Stimulated activated CD8-positive, alpha-beta memory T cell treated with anti-CD3 and anti-CD28 coated beads, Interleukin-4, amount 100 ng/mL, for 1 hour (primary cell): ENCODE measurements at places on chromosomes 3 and 15.

GRCh38 chr15:67240235-67241131, 14.0 kb downstream of the AAGAB start:
- DNase-seq = no peak

DNA sequence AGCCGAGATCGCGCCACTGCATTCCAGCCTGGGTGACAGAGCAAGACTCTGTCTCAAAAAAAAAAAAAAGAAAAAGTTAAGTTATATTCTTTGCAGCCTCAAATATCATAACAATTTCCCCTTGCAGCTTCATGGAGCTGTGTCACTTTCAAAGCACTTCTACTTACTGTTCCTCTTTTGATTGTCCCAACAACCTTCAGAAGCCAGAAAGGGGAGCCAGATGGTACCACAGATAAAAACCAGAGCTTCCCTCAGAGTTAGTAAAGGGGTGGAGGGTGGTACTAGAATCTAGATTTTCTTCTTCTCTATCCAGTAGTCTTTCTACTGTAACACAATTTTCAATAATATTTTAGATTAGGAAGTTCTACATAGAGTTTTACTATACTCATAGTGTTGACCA, 188.8 kb downstream of the TAFA4 start:
- DNase-seq = no peak

DNA sequence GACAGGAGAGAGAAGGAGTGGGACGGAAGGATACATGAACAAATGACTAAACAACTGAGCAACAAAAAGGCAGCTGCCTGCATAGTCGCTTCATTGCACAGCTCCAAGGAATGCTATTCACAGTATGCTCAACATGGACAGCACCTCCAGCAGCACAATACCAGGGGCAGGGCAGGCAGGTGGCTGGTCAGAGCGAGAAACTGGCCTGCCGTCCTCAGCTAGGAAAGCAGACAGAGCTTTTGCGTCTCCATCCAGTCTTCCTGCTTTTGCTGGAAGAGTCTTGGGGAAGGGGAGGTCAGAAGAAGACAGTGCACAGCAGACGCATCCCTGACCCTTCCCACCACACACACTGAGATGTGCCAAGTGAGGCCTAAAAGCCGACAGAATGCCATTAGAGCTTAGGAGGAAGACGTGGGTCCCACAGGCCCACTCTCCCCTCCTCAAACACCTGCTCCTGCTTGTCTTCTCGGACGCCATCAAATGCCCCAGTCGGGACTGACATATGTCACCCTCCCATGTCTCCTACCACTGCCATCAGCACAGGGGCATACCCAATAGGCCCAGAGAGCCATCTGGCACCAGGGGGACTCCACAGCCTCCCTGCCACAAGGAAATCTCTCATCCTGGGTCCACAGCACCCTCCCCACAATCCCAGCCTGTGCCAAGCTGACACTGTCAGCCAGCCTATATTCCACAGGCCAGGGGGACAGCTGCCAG, 3.9 kb downstream of the RAB6B start:
- DNase-seq = no peak

DNA sequence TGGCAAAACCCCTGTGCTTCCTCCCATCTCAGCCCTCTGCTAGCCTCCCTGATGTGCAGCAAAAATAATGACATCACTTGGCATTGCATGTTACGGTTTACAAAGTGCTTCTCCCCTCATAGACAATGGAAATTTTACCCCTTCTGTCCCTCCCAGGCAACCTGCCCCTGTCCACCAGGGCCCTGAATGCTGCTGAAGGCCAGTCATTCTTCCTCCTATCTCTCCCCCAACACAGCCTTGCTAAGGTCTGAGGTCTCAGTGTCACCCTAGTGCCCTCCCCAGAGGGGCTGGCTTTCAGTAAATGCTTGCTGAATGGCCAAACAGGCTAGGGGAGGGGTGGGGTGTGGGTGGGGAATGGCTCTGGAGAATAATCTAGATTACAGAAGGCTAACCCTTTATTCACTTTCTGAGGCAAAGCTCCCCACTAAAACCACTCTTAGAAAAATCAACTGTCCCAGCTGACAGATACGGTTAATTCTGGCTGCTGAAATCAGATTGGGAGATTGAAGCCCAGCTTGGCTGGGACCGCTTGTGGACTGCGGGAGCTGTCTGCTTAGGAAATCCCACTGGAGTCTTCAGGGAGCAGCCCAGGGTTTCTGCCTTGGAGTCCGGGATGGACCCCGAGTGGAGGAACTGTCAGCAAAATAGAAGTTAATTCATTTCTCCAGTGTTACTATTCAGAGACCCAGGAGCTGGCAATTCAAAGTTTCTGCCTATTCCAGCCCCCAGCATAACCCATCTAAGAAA, 22.9 kb downstream of the ANP32A start:
- DNase-seq = no peak

GRCh38 chr15:81293728-81294515, 30.0 kb downstream of the STARD5 start:
- peak; percentile 44 for DNase-seq
